Calu3 (cell line): ENCODE measurements at places on chromosomes 2 and 18.
A peak's percentile ranks its signal among the peaks of the same experiment; 100 is the strongest.

GRCh38 chr2:62234755-62235655 lies 39.1 kb downstream of the B3GNT2 start:
- DNase-seq: no peak

- DNase-seq: no peak
Measured at GRCh38 chr2:189393440-189394111, 47.7 kb upstream of the WDR75 start.

DNA sequence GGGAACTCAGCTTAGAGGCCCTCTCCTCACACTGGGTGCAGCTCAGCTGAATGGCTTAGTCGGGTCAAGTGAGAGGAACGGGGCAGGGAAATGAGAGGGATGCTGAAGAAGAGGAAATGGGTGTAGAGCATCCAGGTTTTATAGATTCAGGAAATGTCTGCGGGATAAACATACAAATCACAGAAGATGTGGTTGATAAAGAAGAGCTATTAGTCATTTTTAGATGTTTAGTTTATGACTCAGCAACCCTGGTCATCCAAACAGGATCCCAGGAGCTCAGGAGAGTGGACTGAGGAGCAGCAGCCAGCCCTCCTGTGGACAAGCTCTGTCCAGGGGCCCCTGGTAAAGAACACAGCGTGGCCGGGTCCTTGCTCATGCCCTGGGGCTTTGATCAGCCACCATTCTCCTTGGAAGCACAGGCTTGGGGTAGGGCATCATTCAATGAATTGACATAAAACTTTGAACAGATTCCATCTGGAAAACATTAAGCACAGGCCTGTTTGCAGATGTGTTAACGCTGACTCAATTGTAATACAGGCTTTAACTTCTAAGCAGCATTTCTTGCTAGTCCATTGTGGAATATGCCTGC lies 83.0 kb downstream of the NPAS2 start:
- DNase-seq: peak; percentile 56

DNA sequence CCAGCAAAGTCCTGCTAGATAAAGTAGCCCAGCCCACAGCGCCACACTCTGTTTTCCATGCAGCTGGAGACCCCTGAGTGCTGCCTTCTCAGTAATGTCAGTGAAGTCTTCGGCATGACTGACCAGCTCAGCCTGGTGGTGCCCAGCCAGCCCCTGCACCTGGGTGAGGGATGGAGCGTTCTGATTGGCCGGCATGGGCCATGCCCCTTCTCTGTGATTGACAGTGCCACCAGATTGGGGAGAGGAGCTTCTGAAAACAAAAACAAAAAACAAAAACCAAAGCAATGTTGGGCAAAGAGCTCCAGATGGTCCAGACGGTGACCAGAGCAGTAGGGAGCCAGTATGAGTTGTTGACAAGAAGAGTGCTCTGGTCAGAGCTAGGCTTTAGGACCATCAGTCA lies 122.6 kb downstream of the DYSF start:
- DNase-seq: no peak

- peak; percentile 37 for DNase-seq
Measured at GRCh38 chr18:75211953-75212750, 1.6 kb downstream of the TSHZ1 start.

GRCh38 chr18:11066038-11066437 lies 83.3 kb downstream of the PIEZO2 start:
- DNase-seq: no peak

- DNase-seq: no peak
Measured at GRCh38 chr2:139196754-139197153, 416.6 kb upstream of the NXPH2 start.

DNA sequence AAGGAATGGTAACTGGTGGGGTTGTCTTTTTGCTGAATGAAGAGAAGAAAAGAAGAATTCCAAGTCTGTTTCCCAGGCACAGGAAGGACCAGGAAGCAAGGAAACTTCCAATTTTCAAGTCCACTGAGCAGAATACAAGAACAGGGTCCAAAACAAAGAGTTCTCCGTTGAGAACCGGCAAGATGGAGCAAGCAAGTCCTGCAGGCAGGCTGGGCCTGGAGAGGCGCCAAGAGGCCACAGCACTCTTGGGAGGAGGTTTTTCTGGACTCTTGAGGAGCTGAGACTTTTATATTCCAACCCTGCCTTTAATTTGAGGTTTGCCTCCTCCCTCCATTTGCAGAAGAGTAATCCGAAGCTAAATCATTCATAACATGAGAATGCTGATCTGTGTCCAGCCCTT lies 224.5 kb downstream of the IKZF2 start:
- DNase-seq: no peak
